Activated CD4-positive, alpha-beta T cell treated with anti-CD3 and anti-CD28 coated beads for 36 hours (primary cell): ENCODE measurements at places on chromosomes 12 and 14.

DNA sequence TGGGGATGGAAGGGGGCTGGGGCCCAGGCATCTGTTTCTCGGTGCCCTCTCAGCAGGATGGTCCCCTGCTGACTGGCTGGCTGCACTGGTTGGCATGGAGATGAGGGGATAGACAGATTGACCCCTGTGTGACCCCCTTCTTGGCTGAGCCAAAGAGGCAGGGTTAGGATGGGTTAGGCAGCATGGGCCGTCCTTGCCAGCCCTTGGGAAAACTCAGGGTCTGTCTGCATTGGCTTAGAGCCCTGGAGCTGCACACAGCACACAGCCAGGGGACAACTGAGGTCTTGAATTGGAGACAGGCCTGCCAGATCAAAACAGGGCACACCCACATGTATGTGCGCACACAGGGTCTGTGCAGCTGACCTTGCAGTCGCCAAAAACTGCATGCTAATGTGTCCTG, 11.2 kb upstream of the LRP1-AS start:
- DNase-seq, result no peak

- no peak for DNase-seq
Measured at GRCh38 chr12:70180130-70180529, 63.1 kb upstream of the CNOT2 start.

DNA sequence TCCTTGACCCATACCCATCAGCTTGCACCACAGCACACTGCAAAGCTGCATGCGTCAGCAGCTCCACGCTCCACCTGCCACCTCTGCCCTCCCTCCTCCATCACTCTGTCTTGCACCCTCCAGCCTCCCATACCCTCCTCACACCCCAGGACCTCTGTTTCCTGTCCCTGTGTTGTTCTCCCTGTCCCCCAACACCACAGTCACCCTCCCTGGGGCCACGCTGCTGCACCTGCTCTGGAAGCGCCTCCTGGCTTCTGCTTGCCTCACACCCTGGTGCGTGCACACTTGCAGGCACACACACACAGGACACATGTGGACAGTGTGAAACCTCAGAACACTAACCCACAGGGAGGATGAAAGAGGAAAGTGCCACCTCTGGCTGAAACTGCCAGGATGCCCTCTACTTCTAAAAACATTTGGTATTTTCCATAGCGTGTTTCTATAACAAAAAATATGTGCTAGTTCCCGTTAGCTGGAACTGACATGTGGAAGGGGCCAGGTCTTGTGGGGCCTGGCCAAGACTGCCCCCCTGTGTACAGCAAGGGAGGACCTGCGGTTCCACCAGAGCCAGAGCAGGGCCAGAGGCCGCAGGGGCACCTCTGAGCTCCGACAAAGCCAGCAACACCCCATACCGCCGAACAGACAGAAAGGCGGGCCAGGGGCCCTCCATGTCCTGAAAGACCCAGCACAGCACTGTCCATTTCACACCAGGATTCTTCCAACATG, 10.0 kb downstream of the BRF1 start:
- peak; percentile 35 for DNase-seq

GRCh38 chr12:47773062-47773857, at the start of gene SLC48A1:
Gene SLC48A1, plus strand, starts transcription at chr12:47773238. Its CDS starts 67 bp downstream, at chr12:47773305.
- peak; percentile 82 for DNase-seq

- no peak for DNase-seq
Measured at GRCh38 chr12:75837700-75838099, 193.9 kb downstream of the PHLDA1 start.

DNA sequence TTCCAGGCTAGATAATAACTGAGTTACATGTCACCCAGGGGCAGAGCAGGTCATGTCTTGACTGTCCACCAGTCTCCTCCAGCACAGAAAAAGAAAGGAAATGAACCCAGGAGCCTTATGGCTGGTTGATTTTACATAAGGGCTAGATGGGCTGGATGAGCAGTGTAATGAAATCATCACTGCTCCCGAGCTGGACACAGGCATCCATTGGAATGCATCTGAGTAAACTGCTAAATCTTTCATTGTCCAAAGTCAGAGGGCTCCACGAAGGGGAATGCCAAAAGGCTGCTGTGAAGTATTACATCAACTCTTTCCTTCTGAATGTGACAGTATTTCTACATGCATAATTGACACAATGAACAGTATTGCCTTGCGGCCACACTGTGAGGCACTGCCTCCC, 30.1 kb upstream of the TSPAN11 start:
- DNase-seq, result no peak

DNA sequence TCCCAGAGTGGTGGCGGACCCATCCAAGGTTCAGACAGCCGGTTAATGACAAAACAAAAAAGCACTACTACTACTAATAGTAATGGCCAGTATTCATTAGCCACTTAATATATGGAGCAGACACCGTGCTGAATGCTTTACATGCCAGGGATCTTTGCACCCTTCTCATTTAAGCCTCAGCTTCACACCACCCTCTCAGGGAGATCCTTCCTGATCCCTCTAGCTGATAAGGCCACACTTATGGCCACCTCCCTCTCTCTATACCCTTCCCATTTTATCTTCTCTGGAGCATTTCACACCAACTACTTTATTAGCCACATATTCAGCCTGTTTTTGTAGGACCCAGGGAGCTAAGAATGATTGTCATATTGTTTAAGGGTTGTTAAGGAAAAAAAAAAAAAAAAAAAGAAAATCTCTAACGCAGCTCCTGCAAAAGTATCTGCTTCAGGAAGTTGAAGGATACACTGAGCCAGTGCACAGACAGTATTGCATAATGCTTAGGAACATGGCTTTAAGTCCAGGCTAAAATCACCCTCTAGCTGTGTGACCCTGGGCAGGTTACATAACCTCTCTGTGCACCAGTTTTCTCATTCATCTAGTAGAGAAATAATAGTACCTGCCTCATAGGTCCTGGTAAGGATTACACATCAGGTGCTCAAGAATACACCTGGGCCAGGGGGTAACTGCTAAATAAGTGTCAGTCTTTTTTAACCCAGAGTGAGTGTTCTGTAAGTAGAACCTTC, 29.4 kb downstream of the NUAK1 start:
- no peak for DNase-seq

GRCh38 chr14:44941591-44941990, 20.2 kb downstream of the KLHL28 start:
- DNase-seq, result no peak

GRCh38 chr14:69299286-69300035, 39.5 kb downstream of the GALNT16 start:
- DNase-seq, result peak; percentile 41

GRCh38 chr12:92255741-92256140, 110.1 kb upstream of the BTG1 start:
- DNase-seq, result no peak

DNA sequence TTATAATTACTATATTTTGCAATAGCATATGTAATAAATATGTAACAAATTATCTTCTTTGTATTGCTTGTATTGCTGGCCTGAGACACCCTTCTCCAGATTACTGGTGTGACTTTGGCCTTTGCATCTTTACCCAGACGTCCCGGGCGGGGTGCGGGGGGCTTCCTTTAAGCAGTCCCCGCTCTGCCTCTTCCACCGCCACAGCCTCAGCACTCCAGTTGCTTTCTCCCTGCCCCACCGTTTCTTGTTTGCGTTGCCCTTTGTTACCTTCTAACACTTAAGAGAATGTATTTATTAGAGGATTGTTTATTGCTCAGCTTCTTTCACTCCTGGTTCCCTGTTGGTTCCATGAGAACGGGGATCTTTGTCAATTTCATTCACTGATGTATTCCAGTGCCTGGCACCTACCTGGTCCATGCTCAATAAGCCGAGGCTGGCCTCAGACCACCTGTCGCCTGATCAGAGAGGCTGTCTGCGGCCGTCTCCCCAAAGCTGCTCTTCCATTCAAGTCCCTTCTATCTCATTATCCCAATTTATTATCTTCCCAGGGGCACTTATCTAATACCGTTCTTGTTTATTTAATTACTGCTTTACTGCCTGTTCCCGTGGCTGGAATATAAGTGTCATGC, 100.5 kb upstream of the RFLNA start:
- no peak for DNase-seq

DNA sequence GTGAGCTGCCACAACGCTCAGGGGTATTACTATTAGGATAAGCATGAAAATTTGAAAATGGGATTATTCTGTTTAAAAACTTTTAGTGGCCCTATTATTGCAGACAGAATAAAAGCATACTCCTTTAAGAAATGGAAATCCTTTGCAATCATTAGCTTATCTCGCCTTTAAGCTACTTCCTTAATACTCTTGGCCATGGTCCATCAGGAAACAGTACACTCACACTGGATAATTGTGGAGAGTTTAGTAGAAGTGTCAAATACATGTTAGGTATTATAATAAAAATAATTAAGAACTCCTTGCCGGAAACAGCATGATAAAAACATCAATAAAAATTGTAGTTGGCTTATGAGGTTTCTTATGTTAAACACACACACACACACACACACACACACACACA, 100.4 kb upstream of the PPFIA2 start:
- no peak for DNase-seq

GRCh38 chr12:75790219-75790618, 241.4 kb downstream of the PHLDA1 start:
- DNase-seq, result no peak

DNA sequence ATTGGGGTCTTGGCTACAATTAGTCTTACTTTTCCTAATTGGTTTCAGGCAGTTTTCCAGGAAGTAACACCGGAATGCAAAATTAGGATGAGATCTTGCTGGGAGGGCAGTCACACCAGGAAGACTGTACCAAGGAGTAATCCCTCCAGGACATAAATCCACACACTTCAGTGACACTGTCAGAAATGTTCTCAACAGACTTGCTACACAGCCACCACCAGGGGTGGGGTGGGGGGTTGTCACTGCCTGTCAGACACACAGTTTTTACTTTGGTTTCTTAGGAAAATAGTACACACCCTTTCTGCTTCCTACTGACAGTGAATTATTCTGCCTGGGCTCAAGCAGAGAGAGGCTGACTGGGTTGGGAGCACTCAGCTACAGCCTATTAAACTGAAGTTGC, 102.9 kb upstream of the CCDC196 start:
- DNase-seq, result no peak

- DNase-seq, result peak; percentile 49
Measured at GRCh38 chr12:64669270-64669842, 59.1 kb downstream of the RASSF3 start.

GRCh38 chr12:52631264-52631663, 12.9 kb upstream of the KRT73 start:
- no peak for DNase-seq

DNA sequence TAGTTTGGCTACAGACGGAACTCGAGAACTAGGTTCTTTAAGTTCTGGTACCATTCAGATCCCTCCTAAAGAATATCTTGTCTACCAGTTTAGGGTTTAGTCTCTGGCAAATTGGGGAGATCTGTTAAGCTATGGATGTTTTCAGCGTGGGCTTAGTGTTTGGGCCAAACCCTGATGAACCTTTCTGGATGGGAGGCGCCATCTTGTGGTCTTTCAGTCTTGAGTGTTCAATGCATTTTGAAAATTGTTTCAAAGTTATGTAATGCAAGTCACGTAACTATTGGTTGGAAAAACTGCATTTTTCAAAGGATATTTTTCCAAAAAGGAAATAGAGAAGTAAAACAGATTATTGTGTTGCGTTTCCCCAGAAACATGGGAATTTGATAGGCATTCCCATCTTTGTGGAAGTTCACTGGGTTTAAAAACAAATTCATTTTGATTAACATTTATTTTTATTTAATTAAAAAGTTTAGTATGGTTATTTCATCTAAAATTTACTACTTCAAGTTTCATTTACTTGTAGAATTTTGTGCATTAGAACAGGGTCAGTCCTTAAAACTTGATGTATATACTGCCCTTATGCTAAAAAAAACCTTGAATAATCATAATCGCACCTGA, 169.0 kb downstream of the PRIMA1 start:
- peak; percentile 53 for DNase-seq

- peak; percentile 86 for DNase-seq
Measured at GRCh38 chr12:44875954-44876543, at the start of gene NELL2. Gene NELL2, minus strand, starts transcription at chr12:44876315. Its CDS starts 446 bp downstream, at chr12:44875869.

- DNase-seq, result no peak
Measured at GRCh38 chr14:68011406-68012028, 191.9 kb downstream of the RAD51B start.

- DNase-seq, result no peak
Measured at GRCh38 chr12:69150796-69151127, 88.6 kb upstream of the CPSF6 start.

- peak; percentile 6 for DNase-seq
Measured at GRCh38 chr14:59022144-59022543, 166.3 kb upstream of the DAAM1 start.

DNA sequence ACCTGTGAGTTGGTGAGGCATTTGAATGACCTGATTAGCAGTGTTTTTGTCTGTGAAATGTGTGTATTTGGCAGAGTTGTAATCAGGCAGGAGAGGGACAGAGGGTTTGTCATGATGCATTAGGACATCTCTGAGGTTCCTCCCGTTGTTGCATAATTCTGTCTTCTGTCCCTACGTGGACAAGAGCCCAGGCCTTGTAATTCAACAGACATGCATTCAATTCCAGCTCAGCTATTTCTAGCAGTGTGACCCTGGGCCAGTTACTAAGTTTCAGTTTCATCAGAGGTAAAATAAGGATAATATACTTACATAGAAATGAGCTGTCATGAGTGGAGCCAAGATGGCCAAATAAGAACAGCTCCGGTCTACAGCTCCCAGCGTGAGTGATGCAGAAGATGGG, 208.6 kb downstream of the SLC38A4 start:
- DNase-seq, result no peak

DNA sequence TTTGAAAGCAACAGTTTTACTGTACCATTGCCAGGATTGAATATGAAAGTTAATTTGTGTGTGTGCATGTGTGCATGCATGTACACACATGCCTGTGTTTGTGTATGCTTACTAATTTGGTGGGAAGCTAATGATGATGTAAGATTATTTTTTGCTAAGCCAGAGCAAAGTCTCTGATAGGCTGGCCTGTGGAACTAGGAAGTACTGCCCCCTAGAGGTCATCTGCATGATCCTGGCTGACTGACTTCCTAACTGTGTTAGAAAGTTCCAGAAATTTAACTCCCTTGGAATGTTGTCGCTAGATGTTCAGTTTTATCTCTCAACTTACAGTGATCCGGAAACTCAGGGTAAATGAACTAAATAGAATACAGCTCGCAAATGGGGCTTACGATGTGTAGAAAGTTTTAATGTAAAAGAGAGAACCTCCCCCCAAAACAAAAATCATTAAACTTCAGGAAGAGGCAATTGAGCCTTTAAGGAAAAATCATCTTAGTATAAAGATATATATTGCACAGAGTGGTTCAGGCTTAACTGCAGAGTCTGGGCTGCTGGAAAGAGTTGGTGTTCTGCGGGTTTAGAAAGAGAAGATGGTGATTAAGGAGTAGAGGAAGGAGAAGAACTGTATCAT, 34.3 kb upstream of the SLC38A1 start:
- DNase-seq, result peak; percentile 62

- no peak for DNase-seq
Measured at GRCh38 chr12:100801320-100801719, 6.7 kb downstream of the ANO4 start.

DNA sequence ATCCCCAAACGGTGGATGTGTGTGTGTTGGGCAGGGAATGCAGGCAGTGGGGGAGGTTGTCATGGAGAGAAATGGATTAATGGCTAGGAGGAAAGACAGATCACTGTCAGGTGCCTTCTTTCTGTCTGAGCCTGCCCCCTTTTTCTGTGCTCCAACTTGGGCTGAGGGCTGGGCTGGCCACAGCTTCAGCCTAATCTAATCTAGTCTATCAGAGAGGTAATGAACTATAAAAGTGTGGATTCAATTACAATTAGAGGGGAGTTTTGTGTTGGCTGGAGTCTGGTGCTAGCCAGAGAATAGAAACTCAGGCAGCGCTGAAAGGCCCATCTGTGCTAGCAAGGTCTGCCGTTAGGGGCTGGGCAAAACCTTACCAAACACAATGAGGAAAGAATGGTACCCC, 41.2 kb downstream of the NEUROD4 start:
- no peak for DNase-seq
